ENCODE measurements at places on chromosomes 11 and 22.

- DNase-seq: no peak
Measured at GRCh38 chr11:121328176-121328966, 35.8 kb downstream of the SC5D start.

GRCh38 chr11:126790550-126791081, 210.0 kb downstream of the KIRREL3 start:
- DNase-seq: no peak

DNA sequence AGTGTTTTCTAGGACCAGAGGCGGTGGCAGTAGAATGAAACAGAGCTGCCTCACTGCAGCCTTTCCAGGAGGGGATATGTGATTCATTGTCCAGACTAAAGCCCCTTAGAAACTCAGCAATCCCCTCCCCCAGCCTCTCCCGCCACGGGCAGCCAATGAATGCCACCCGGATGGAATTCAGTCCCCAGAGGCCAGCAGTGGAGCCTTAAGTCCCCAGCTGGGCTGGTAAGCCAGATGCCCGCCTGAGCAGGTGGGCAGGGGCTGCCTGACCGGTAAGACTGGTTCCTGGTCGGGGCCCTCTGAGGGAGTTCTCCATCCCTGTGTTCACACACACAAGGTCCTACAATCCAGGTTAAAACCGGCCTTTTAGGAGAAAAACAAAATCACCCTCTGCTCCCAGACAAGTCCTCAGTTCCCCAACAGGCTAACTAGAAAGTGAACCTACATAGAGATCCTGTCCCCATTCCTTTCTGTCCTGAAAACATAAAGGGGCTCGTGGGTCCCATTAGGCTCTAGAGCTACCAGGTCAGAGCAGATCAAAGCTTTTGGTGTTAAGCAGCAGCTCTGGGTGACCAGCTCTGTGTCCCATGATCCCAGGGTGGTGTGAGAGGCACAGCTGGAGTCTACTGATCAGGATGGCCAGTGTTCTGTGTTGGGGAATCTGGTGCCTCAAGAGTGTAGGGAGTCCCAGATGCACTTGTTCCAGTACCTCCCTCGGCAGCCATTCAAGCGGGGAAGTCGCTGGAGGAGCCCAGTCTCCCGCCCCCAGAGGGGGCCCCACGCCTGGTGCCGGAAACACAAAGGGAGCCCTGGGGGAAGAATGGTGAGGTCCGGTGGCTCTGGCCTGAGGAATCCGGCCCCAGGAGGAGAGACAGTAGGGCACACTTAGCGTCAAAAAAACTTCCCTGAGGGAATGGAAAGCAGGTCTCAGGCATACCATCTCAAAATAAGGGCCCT, 2.6 kb downstream of the PATZ1 start:
- DNase-seq: no peak

DNA sequence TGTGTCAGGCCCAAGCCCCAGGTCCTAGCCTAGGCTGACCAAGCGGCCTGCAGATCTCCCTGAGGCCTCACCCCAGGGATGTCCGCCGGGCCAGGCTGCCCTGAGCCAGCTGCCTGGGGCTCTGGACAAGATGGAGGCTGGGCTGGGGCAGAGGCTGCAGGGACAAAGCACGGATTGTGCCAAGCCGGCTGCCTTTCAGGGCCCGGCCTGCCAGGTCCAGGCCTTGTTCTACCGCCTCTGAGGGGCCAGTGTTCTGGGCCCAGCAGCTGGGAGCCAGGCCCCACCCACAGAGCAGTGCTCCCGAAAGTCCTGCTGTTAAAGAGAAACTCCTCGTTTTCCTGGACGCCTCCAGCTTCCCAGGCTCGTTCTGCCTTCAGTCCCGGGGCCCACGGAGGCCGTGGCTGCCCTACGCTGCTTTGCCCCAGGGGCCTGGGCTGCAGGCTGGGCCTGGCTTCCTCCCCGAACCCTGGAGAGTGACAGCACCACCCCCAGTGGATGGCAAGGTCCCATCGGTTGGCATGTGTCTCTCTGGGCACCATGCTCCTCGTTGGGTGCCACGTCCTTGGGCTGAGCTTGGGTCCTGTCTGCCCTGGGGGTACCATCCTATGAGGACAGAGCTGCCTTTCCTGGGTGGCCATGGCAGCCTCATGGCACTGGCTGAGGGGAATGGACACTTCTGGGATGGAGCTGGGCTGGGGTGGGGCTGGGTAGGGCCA, 7.6 kb downstream of the BRSK2 start:
- DNase-seq: no peak

GRCh38 chr11:18265949-18266348, at the start of gene SAA1:
SAA1 (plus strand) TSS chr11:18266264; CDS start chr11:18266888, 624 bp downstream.
- no peak for DNase-seq

DNA sequence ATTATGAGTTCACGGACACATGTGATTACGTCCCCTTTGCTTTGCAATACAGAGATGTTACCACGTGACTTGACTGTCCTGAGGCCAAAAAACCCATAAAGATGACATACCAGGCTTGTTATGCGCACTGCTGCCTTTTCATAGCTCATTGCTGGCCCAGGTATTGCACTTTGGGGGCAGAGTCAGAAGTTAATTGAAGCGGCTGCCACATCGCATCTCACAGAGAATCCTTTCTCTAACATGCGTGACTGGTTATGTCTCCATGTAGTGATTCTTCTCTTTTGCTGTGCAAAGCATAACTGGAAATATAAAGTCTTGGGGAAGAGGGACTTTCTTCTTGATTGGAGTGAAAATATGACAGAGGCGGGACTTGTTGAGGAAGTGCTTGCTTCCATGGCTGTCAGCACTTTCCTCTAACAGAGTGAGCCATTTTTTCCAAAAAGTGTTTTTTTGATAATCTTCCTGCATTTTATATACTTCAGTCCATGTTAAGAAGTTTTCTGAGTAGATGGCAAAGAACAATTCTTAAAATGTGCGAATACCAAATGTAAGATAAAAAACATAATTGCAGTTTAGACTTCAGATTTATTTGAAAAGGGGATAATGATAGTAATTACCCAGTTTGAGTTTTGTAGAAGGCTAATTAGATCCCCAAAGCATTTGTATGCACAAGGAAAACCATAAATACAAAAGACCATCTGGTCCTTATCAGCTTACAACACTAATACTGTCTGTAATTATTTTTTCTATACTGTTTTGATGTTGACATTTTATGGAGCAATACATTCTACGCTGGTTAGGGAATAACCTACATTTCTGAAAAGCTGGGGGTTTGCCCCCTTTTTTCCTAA, 324.6 kb upstream of the MTNR1B start:
- no peak for DNase-seq

DNA sequence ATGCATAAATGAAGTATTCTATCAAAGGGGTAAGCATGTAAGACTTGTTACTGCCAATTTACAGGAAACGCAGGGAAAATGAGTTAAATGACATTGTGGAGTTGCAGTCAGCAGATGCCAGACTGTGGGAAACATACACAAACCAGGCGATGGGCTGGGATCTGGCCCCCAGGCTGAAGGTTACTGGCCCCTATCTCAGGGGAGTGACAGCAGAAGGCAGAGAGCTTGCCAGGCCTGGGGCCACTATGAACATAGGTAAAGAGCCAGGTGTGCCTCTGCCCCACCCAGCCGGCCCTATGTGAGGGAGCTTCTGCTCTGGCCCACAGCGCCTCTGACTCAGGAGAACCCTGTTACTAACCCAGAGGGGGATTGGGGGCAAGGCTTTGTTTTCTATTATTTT, 26.1 kb upstream of the SLC25A1 start:
- no peak for DNase-seq

- DNase-seq: no peak
Measured at GRCh38 chr22:50308597-50308935, 1.1 kb upstream of the PLXNB2 start.

DNA sequence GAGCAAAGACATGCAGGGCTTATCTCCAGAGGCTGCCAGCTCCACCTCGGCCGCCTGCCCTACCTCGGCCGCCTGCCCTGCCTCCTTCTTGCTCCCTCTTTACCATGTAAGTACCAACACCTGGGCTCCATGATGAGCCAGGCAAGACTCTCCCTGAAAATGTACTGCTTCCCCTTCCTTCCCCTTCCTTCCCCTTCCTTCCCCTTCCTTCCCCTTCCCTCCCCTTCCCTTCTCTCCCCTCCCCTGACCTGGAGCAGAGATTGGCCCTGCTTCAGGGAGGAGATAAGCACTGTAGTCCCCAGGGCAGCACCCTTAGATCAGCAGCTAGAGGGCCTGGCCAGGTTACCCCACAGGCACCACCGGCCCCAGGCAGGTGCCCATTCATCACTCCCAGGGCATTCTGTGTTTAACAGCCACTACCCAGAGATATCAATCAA, 25.4 kb upstream of the ADORA2A start:
- no peak for DNase-seq

DNA sequence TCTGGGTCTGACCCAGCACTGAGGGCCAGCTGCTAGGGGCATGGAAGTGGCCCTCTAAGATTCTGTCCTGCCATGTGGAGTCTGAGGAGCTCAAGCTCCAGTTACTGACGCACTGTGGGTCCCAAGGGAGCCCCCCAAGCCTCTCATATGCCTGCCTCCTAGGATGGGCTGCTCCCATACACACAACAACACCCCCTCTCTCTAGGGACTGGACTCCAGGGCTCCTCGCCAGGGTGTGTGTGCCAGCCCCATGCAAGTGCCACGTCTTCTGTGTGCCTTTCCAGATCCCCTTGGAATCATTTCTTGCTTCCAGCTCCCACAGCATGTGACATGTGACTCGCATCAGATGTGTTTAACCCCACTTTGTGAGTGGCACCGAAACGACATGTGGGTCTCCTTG, 234.5 kb downstream of the CEP164 start:
- DNase-seq: no peak

DNA sequence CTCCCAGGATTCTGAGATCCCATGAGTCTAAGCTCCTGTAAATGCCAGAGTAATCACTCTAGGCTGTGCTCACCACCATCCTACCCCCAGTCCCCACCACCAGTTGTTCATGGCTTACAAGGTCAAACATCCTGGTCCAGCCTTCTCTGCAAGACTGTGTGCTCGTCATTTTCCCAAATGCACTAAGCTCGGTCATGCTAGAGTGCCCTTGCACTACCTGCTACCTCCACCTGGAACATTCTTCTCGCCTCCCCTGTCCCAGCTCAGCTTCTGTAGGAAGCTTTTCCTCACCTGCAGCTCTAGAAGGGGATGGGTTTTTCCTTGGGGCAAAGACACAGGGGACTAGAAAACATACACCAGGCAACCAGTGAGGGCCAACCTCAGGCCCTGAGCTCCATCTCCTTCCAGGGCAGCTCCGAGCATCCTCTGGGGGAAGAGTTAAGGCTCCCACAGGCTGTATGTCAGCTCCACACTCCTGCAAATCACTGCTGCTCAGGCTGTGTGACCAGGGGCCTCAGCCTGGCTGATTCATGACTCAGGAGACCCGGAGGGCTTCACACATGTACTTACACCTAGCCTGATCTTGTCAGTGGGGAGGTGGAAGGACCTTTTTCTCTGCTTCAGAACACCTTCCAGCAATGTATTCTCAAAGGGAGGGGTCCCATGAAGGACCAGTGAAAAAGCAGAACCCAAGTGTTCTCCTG, 37.2 kb upstream of the CSNK2A3 start:
- DNase-seq: no peak

- DNase-seq: no peak
Measured at GRCh38 chr11:112310419-112310818, 49.8 kb upstream of the PLET1 start.

- DNase-seq: no peak
Measured at GRCh38 chr11:63805844-63806415, 7.3 kb upstream of the SPINDOC start.

DNA sequence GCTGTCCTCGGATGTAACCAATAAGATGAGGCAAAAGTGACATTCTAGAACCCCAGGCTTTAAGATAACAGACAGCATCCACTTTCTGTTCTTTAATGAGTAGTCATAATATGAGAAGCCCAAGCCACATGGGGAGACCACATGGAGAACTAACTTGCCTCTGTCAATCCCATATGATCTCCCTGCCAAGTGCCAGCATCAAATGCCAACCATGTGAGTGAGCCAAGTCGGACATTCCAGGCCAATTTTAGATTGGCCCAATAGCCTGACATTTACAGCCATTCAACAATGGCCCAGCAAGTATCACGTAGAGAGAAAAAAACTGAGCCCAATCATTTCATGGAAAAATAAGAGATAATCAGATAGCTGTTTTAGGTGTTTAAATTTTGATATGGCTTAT, 2048.3 kb upstream of the RAG2 start:
- no peak for DNase-seq

DNA sequence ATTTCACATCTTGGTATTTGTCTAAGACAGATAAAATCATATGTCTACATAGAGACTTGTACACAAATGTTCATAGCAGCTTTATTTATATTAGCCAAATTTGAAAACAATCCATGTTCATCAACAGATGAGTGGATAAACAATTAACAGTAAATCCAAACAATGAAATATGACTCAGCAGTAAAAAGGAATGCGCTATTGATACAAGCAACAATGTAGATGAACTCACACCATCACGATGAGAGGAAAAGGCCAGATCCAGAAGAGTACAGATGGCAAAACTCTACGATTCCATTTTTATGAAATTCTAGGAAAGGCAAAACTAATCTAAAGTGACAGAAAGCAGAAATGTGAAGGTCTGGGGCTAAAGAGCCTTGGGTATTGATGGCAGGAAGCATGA, 384.3 kb downstream of the NTM start:
- DNase-seq: no peak

DNA sequence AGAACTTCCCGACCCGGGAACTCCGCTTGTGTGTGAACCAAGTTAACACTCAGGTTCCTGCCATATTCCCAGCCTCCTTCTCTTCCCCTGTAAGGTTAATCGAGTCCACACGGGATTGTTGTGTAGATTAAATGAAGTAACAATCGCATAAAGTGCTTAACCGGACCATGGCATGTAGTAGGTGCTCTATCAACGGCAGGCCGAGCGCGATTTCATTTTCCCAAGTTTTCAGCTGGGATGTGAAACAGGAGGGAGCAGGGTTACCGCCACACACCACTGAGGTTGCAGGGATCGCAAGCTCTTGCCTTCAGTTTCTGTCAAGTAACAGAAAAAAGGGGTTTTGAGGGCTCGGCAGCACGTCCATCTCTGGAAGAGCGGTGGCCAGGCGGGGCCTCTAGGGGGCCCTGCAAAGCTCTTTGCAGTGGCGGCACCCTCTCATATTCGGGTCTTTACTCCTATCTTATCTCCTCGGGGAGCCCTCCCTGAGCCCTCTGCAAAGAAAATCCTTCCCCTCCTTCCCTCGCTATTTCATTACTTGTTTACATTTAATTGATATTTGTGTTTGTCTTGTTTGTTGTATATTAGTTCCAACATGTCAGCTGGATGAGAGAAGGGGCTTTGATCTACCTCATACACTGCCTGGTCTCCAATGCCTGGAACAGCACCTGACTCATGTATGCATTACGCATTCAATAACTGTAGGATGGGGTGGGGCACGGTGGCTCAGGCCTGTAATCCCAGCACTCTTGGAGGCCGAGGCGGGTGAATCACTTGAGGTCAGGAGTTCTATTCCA, 816 bp upstream of the PLEKHA7 start:
- DNase-seq: no peak

GRCh38 chr11:68996376-68997123, 15.8 kb upstream of the MRGPRD start:
- DNase-seq: no peak
